ENCODE measurements at places on chromosomes 1 and 21. TPM values are rescaled to one million over a fixed set of nuclear protein-coding genes. Genes with fewer than 3 reads are reported as not detected.
A peak's percentile ranks its signal among the peaks of the same experiment; 100 is the strongest.

DNA sequence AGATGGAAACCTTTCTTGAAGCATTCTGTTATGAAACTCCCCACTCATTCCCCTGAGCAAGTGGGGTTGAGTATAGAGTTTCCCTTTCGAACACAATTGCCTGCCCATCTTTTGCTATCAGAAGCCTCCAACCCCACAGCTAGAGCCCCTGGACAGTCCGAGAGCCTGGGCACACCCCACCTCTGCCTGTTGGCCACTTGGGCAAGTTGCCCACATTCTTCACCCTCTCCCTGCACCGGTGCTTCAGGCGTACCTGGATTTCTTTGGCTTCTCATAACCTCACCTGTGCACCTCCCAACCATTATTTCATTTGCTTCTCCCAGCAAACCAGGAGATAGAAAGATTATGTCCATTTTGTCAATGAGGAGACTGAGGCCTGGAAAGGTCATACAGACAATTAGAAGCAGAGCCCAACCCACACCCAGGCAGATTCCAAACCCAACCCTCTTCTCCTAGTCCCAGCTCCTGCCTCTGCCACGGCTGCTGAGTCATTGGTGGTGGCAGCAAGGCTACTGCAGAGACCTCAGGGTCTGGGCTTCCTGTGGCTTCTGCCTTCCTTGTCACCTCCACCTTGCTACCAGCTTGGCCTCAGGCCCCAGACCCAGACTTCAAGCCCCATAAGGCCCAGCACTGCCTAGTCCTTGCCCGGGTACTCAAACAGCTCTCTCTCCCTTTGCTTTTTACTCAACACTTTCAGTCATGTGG is 118.7 kb upstream of the ZBTB40 start:
- H3K36me3 ChIP-seq: no peaks in the 10 kb centered on the region
- no peaks in the 10 kb centered on the region for H3K4me1 ChIP-seq
- peaks cover 2% of the 10 kb centered on the region for H3K27me3 ChIP-seq
- DNase-seq: no peak
- H3K27ac ChIP-seq: no peak overlapping the region
- no peak overlapping the region for H3K4me3 ChIP-seq

GRCh38 chr1:84089465-84089864 is 54.6 kb upstream of the PRKACB start:
- H3K27ac ChIP-seq: no peak overlapping the region
- no peak for DNase-seq
- H3K36me3 ChIP-seq: no peaks in the 10 kb centered on the region

DNA sequence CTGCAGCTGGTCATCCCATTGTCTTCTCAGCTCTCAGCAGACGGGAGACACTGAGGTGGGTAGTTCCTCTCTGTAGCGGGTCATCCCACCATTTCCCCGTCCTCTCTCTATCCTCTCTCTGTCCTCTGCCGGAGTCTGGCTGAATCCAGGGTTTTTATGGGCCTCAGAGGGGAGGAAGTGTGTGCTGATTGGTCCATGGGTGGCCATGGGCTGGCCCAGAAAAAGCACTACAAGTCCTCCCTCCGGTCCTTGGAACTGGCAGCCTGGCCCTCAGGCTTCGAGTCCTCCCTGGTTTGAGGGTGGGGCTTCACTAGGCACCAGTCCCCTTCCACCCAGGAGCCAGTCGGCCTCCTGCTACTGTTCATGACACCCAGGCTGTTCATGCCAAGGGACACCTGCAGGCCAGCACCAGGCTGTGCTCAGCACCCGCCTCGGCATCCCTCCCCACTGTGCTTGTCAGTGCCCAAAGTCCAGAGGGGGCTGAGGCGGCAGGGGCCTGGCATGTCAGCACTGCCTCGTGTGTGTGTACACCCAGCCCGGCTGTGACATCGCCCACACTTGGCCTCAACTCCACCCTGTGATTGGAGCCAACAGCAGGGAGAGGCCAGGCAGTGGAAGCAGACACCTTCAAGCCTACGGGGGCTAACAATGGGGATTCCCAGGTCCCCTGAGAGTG is 23.0 kb upstream of the LRRC8C start:
- H3K4me3 ChIP-seq: no peak overlapping the region
- peaks cover 8% of the 10 kb centered on the region for H3K4me1 ChIP-seq
- DNase-seq: no peak
- H3K27ac ChIP-seq: no peak overlapping the region
- no peaks in the 10 kb centered on the region for H3K27me3 ChIP-seq

The DIO1 gene
- total RNA-seq: not detected

DNA sequence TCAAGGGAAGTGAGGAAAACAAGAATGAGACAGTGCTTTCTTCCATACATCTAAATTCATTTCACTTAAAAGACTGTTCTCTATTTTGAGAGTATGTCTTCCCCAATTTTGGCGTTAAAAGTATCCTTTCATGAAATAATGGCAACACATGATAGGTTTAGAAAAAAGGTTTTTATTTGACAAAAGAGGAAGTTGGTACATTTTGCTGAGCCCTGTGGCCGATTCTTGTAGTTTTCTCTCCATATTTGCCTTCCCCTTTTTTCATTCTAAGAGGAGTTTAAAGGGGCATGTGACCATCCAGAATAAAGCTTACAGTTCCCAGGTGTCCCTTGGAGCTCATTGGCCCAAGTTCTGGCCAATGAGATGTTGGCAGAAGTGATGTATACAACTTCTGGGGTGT is 140.4 kb upstream of the KCNE2 start:
- no peak overlapping the region for H3K27ac ChIP-seq
- DNase-seq: peak; percentile 48
- H3K4me1 ChIP-seq: peaks cover 21% of the 10 kb centered on the region

DNA sequence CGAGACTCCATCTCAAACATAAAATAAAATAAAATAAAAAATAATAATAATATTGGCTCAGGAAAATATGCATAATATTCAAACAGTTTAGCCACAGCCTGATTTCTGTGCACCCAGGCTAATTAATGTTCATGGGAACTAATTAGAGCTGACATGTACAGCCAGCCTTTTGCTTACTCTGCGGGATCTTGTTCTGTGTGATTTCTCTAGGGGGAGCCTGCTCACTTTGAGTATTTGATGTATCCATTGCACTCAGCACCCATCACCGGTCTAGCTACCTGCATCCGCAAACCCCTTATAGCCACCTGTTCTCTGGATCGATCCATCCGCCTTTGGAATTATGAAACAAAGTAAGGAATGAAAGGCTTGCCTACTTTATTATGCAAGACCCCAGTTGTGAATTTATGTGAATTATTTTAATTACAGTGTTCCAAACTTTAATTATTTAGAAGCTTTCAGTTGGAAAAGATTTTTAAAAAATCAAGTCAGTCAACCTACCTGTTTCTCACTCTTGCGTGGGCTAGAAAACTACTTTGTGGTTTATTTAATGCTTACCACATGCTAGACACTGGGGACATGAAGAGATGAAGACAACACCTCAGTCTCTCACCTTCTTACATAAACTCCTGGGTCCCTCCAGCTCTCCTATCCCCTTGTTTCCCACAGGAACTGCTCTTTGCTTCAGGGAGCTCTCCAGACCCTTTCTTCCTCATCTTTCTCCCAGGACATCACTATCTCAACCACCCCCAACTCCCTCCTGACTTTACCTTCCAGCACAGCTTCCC is 25.4 kb downstream of the CFAP57 start:
- no peaks in the 10 kb centered on the region for H3K36me3 ChIP-seq
- DNase-seq: no peak
- no peaks in the 10 kb centered on the region for H3K27me3 ChIP-seq
- no peaks in the 10 kb centered on the region for H3K4me1 ChIP-seq
- H3K4me3 ChIP-seq: no peak overlapping the region
- no peak overlapping the region for H3K27ac ChIP-seq

DNA sequence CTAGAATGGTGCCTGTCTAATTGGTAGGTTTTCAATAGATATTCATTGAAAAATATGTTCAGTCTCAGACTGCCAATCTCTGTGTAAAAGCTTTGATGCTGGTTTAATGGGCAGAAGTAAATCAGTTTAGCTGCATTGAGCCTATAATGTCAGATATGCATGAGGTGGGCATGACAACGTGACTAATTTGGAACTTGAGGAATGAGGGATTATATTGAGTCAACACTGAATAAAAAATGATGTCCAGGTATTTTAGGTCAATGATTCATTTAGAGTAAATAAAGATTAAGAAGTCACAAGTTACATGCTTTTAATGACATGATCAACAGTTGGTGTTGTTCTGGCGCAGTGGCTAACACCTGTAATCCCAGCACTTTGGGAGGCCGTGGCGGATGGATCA is 3.0 kb downstream of the WDR3 start:
- peaks cover 20% of the 10 kb centered on the region for H3K36me3 ChIP-seq
- no peak overlapping the region for H3K4me3 ChIP-seq

- H3K4me1 ChIP-seq: peaks cover 45% of the 10 kb centered on the region
- no peak overlapping the region for H3K4me3 ChIP-seq
- H3K27me3 ChIP-seq: no peaks in the 10 kb centered on the region
- no peaks in the 10 kb centered on the region for H3K36me3 ChIP-seq
- no peak overlapping the region for H3K27ac ChIP-seq
Measured at GRCh38 chr1:93751377-93752250, 70.0 kb upstream of the BCAR3 start.

The LRRC38 gene
- total RNA-seq: not detected

The SLC44A3 gene
- total RNA-seq: 7.1 TPM

The GART gene
- total RNA-seq: 85.8 TPM

DNA sequence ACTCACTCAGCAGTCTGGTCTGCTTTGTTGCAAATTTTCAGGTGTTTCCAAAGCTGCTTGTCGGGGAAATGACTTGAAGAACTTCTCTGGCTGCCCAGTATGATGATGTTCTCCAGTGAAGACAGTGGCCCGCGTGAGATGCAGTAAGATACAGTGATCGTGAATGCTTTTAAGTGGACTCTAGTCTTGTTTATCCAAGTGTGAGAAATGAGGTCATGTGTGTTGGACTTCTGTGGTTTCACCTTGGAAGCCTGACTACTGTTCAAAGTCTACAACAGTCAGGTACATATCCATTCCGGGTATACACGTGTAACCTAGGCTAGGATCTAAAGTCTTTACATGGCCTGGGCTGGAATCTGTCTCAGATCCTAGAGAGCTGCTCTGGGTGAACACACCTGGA is 29.1 kb downstream of the ZNF695 start:
- no peaks in the 10 kb centered on the region for H3K27me3 ChIP-seq
- no peaks in the 10 kb centered on the region for H3K4me1 ChIP-seq
- DNase-seq: no peak
- no peaks in the 10 kb centered on the region for H3K36me3 ChIP-seq
- H3K4me3 ChIP-seq: no peak overlapping the region

DNA sequence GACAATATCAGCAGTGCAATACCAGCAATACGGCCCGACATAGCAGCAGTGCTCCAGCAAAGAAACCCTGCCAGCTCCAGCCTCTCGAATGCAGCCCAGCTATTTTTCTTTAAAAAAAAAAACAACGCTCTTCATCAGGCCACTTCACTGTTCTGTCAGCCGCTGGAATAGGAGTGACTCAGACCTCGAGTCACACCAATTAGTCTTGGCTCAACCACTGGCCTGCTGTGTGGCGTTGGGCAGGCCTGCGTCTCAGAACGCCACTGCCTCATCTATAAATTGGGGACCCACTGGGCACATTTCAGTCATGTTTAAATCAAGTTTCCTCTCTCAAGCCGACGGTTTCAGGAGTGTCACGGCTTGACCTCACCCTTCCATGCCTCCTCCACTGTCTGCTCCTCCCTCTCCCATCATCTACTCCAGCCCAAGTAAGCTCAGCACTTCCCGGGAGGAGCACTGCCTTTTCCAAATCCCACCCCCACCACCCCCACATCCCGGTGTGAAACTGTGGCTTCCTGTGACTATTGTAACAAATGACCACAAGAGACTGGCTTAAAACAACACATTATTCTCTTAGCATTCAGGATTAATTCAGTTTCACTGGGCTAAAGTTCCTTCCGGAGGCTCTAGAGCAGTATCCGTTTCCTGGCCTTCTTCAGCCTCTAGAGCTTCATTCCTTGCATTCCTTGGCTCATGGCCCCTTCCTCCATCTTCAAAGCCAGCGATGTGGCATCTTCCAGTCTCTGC is 71.9 kb upstream of the EFHD2 start:
- H3K27me3 ChIP-seq: no peaks in the 10 kb centered on the region
- peak overlapping the region; percentile 80 for H3K27ac ChIP-seq
- H3K4me3 ChIP-seq: peak overlapping the region; percentile 9

- no peaks in the 10 kb centered on the region for H3K36me3 ChIP-seq
- peak; percentile 94 for DNase-seq
- H3K4me1 ChIP-seq: peaks cover 13% of the 10 kb centered on the region
- H3K27me3 ChIP-seq: no peaks in the 10 kb centered on the region
- peak overlapping the region; percentile 51 for H3K27ac ChIP-seq
Measured at GRCh38 chr1:180911640-180912191, 981 bp upstream of the KIAA1614 start.

The RLF gene
- total RNA-seq: 26.2 TPM

The ARL8A gene
- total RNA-seq: 25.0 TPM

The INAVA gene
- 0.36 TPM for total RNA-seq

DNA sequence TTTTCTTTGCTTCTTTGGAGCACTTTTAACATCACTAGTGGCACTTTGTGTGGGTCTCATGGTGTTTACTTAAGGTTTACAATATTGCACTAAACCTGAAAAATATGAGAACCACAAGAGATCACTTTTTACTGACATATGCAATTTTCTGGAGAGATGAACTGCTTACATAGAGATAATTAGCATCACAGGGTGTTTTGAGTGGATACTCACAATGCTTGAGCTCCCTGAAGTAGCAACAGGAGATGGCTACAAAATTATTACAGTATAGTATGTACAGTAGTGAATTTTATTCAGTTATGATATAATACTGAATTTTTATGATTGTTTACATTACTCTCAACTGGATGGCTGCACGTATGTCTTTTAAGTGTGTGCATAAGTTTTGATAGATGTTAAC is 22.6 kb downstream of the RPRD2 start:
- no peaks in the 10 kb centered on the region for H3K4me1 ChIP-seq
- no peak overlapping the region for H3K4me3 ChIP-seq
- no peaks in the 10 kb centered on the region for H3K27me3 ChIP-seq
- no peak overlapping the region for H3K27ac ChIP-seq
- H3K36me3 ChIP-seq: no peaks in the 10 kb centered on the region

The TMIGD3 gene
- 0.29 TPM for total RNA-seq
